ENCODE measurements at places on chromosomes 7 and 10. TPM values are rescaled to one million over a fixed set of nuclear protein-coding genes. Genes with fewer than 3 reads are reported as not detected.

DNA sequence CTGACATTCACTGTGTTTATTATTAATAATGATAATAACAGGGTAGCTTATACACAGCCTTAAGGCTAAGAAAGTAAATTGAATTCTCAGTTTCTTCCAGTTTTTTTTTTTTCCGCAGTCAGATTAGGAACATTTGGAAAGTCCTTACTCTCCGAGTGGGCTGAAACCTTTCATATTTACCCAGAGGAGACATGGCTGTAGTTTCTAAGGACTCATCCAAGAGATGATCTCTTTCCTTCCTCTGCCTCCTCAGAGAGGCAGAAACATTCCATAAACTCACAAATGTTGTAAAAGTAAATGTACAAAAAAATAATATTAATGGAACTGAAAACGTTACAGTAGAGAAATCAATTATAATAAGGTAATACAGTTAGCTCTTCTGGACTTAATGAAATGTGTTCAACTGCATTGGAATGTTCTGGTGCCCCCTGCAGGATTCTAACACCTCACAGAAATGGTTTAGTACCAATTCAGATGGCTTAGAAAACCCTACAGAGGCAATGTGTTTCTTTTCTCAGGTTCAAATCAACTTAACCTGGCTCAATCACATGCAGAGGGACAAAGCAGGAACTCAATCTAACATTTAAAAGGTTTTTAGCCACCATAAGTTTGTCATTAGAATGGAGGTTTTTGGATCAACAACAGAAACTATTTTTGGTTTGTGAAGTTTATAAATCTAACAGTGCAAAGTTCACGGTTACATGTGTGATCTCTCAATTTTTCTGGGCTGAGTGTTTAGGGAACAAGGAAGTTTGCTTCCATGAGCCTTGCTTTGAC lies 71.7 kb downstream of the ICA1 start:
- H3K4me1 ChIP-seq: peaks cover 34% of the 10 kb centered on the region
- DNase-seq: peak; percentile 36
- H3K27ac ChIP-seq: peak overlapping the region; percentile 69

DNA sequence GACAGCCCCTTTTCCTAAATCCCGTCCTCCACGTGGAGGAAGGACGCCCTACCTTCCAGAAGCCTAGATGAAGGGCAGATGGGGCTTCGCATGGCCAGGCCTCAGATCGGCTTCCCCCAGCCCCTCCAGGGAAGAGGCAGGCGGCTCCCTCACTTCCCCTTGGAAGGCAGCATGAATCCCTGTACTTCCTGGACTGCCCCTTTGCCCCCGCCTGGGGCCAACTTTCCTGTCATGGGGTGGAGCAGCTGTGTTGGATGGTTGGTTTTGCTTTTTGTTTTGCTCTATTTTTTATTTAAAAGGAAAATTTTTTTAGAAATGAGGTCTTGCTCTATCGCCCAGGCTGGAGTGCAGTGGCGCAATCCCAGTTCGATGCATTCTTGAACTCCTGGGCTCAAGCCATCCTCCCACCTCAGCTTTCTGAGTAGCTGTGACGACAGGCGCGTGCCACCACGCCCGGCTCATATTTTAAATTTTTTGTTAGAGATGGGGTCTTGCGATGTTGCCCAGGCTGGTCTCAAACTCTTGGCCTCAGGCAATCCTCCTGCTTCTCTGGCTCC lies 27.2 kb downstream of the GTF2IRD1 start:
- H3K27ac ChIP-seq: no peak overlapping the region
- H3K27me3 ChIP-seq: no peaks in the 10 kb centered on the region
- DNase-seq: no peak
- H3K4me3 ChIP-seq: no peak overlapping the region
- H3K4me1 ChIP-seq: peaks cover 33% of the 10 kb centered on the region

The CPED1 gene
- 0.44 TPM for total RNA-seq

DNA sequence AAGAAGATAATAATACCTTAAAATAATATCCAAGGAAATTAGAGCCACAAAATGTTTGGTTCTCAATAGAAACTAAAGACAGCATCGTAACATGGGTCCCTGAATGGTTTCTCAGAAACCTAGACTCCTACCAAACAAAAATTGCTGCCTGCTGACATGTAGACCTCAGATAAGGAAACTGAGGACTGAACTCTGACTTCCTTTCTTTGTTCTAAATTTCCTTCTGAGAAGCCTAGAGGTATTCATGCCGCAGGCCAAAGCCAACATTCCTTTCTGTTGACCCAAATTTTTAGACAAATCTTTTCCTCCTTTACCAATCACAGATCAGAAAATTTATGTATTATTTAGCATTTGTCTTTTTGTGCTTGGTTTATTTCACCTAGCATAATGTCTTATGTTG lies 816.7 kb upstream of the PHF14 start:
- DNase-seq: no peak
- no peak overlapping the region for H3K4me3 ChIP-seq
- H3K27me3 ChIP-seq: no peaks in the 10 kb centered on the region
- H3K27ac ChIP-seq: no peak overlapping the region

The CHAT gene
- total RNA-seq: not detected

GRCh38 chr10:86545101-86545500 lies 23.5 kb upstream of the WAPL start:
- H3K27me3 ChIP-seq: no peaks in the 10 kb centered on the region
- no peak overlapping the region for H3K27ac ChIP-seq
- H3K36me3 ChIP-seq: no peaks in the 10 kb centered on the region

GRCh38 chr10:73907841-73908517 lies 3.0 kb upstream of the PLAU start:
- H3K36me3 ChIP-seq: no peaks in the 10 kb centered on the region
- DNase-seq: no peak
- no peak overlapping the region for H3K27ac ChIP-seq
- H3K27me3 ChIP-seq: peaks cover 36% of the 10 kb centered on the region
- no peak overlapping the region for H3K4me3 ChIP-seq

The TMEM176A gene
- total RNA-seq: 0.74 TPM

DNA sequence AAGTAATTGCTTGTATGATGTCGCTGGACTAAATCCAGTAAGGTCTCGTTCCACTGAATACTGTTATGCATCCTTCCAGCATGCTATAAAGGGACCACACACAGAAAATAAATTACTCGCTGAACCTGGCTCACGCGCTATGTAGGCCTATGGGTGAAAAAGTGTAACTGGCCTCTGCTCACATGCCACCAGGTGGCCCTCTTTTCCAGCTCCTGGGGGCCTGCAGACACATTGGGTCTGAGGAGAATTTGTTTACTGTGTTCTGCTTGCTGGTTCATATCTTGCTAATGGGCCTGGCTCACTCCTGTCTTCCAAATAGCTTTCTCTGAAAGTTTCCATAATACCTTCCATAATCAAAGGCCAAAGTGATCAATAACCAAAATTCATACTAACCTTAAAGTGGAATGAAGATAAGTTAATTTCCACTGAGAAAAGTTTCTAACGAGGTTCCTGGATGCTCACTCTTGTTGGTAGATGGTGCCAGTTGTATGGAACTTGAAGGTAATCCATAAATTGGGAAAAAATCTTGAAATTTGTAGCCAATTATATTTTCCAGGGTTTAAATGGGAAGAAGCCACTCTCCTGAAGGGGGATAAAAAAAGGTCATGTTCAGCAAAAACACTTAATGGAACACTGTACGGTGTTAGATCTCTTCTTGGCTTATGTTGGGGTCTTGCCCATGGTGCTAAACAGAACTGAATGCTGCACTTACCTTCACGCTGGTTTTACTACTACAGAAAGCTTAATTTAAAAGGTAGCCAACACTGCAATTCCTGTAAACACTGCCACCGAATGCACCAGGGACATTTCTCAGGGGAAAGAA lies 27.0 kb upstream of the ZPBP start:
- no peaks in the 10 kb centered on the region for H3K36me3 ChIP-seq
- no peaks in the 10 kb centered on the region for H3K27me3 ChIP-seq
- H3K27ac ChIP-seq: no peak overlapping the region
- DNase-seq: peak; percentile 57
- H3K4me3 ChIP-seq: no peak overlapping the region
